ENCODE measurements at places on chromosomes 11 and 22. TPM values are rescaled to one million over a fixed set of nuclear protein-coding genes. Genes with fewer than 3 reads are reported as not detected.
A peak's percentile ranks its signal among the peaks of the same experiment; 100 is the strongest.

DNA sequence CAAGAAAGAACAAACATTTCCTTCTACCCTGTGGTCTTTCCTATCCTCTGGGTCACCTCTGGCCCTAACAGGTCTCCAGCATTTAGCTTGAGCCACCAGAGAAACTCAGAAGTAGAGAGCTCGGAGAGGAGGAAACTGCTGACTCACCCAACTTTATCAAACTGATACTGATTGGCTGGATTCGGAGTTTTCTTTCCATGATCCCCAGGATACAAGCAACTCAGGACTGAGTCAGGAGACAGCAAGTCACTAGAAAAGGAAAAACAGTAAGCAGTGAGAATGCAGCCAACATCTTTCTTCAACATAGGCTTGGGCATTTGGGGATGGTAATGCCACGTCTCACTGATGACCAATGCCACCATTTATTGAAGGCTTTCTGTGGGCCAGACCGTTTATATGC lies 32.7 kb downstream of the THOC5 start:
- DNase-seq = peak; percentile 63

GAS2 gene
- total RNA-seq = 0.64 TPM

- no peak for DNase-seq
Measured at GRCh38 chr11:8390851-8391612, 127.4 kb upstream of the LMO1 start.

SLCO2B1 gene
- under 0.01 TPM for total RNA-seq

GRCh38 chr11:130738611-130739010 lies 177.7 kb downstream of the SNX19 start:
- peak; percentile 37 for DNase-seq

GRCh38 chr22:41672780-41673509 lies 15.7 kb downstream of the SNU13 start:
- DNase-seq = peak; percentile 14

DNA sequence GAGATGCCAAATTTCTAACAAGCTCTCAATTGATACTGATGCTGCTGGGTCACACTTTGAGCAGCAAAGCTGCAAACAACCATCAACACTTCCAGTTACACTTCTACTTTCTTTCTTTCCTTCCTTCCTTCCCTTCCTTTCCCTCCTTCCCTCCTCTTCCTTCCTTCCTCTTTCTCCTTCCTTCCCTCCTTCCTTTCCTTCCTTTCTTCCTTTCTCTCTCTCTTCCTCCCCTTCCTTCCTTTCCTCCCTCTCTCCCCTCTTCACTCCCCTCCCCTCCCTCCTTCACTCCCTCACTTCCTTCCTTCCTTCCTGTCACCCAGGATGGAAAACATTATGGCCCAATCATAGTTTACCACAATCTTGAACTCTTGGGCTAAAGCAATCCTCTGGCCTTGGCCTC lies 33.0 kb upstream of the PIK3C2A start:
- no peak for DNase-seq

PRG2 gene
- not detected for total RNA-seq

DNA sequence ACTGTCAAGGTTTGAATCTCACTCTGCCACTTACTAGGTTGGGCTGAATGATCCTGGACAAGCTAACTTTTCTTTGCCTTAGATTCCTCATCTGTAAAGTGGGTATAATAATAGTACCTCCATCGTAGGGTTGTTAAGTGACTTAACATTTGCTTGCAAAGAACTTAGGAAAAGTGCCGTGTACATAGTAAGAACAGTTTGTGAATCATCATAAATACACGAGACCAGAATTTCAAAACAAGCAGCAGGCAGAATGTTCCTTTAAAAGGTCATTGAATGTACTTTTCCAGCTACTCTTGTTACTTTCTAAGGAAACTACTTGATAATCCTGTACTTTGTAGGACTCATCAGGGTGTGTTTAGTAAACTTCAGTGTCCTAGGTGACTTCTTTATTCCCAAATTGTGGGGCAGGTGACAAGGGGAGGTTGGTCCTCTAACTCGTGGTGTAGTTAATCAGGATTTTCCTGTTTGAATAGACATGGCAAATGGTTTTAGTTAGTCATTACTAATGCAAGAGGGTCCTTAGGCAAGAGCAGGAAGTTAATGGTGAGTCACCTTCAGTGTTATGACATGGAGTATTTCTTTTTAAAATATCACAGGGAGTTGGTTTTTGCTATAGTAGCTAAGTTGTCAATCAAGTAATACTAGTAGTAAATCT lies 67.9 kb downstream of the YAP1 start:
- peak; percentile 95 for DNase-seq

SHISA8 gene
- not detected for total RNA-seq

DNA sequence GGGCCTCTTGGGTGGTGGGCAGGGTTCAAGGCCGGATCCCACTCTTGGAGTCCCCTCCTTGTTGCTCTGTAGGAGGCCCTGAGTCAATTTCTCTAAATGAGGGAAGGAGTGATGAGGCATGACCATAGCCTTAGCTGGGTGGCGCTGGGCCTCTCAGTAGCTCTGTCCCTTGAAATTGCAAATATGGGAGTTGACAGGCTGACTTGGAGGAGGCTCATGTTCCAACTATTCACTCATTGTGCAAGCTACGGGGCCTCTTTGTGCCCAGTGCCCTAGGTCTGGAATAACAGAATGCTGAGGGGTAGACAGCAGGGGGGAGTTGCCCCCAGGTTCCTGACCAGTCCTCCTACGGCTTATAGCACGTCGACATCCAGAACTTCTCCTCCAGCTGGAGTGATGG lies 8.0 kb downstream of the SELENOM start:
- no peak for DNase-seq

GRCh38 chr11:359181-359714 lies 10.1 kb upstream of the B4GALNT4 start:
- DNase-seq = no peak

DNA sequence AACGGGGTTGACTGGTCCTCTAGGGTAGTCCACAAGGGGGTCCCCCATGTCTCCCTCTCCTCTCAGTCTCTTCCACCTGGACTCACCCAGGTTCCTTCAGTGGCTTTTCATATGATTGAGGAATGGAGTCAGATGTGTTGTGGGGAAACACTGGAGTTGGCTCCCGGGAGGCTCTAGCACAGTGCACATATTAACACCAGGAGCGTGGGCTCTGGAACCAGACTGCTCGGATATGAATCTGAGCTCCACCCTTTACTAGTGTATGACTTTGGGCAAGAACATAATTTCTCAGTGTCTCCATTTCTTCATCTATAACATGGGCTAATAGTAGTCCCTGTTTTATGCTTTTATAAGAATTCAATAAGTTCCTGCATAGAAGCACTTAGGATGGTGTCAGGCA lies 157.0 kb downstream of the GRIK4 start:
- no peak for DNase-seq

DNA sequence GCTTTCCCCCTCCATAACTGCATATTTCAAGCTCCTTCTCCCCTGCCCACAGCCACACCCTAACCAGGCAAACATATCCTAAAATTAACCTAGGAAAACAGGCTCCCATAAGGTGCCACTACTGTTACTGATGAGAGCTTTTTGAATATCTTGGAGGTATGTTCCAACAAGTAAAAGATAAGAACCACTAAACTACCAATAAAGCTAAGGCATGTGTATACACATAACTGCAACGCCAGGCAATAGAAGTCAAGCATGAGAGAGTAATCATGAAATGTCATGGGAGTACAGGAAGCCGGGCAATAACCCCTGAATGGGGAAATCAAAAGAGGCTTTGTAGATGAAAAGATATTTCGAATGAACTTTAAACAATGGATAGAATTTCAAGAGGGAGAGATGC lies 9.3 kb downstream of the MMP13 start:
- DNase-seq = peak; percentile 33

- no peak for DNase-seq
Measured at GRCh38 chr22:43926349-43926710, 2.7 kb downstream of the PNPLA3 start.

NEFH gene
- total RNA-seq = 0.32 TPM

DNA sequence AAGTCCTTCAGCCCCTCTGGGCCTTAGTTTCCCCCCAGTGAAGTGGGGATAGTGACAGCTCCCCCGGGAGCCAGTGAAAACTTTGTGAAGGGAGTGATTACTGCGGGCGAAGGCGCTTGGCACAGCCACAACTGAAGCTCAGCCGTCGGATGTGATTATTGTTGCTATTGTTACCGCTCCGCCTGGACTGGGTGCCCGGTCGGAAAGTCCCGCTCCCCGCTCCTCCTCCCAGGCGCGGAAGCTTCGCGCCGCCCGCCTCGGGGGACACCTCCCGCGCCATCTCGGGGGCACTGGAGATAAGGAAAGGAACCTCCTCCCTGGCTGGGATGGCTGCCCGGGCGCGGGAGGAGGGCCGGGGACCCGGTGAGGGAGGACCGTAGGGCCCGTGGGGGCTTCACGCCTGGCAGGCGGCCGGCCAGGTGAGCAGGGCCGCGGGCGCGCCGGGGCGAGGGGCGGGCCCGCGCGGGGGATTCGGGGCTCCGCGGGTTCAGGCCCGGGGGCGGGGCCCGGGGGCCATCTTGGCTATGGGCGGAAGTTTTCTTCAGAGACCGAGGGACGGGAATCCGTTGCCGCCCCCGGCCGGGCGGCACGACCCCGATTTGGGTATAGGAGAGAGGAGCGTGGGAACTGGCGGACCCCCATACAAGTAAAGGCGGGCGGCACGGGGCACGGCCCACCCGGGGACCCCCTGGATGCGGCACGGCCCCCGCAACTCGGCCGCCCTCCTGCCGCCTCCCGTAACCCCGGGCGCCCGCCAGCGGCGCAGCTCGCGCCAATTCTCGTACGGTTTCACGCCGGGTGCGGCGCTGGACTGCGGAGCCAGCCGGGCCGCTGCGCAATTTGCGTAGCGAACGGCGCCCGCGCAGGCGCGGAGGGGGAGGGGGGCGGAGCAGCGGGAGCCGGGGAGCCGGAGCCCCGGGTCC lies at the start of gene GPR137:
TSS of gene GPR137 (plus strand) at position 887 of the 923 bp plus-strand sequence. CDS start 677 bp downstream, outside the sequence.
- peak; percentile 67 for DNase-seq

- no peak for DNase-seq
Measured at GRCh38 chr11:88280673-88281316, 56.7 kb downstream of the CTSC start.

WNT11 gene
- under 0.01 TPM for total RNA-seq

ROBO4 gene
- total RNA-seq = under 0.01 TPM

LIF gene
- 7.4 TPM for total RNA-seq

- DNase-seq = peak; percentile 73
Measured at GRCh38 chr11:63635762-63636465, 21.7 kb upstream of the PLAAT3 start.

DNA sequence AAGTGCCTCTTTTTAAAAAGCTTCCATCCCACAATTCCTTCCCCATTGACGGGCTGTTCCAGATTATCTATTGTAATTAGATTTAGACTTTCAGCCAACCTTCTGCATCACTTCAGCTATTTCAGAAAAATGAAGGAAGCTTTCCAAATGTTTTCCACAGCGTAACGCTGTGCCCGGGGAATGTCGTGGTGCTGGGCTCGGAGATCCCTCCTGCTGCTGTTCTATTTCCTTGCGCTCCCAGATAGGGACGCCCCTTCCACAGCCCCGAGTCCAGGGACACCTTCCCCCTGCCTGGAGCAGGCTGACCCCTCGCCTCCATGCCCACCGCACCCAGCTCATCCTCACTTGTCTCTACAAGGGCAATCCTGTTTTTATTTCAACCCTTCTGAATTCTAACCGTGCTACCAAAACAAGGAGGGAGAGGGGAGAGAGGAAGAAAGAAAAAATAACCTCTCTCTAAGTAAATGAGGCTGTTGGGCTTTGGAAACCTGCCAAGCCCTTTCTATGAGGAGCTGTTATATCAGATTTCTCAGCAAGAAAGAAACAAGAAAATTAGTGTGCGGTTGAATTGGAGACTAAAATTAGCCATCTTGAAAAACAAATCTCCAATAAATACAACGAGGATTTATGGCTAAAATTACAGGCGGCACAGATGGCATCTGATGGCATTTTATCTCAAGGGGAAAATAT lies 366.9 kb downstream of the BRD1 start:
- DNase-seq = no peak

RIMBP3B gene
- total RNA-seq = 0.32 TPM

DNA sequence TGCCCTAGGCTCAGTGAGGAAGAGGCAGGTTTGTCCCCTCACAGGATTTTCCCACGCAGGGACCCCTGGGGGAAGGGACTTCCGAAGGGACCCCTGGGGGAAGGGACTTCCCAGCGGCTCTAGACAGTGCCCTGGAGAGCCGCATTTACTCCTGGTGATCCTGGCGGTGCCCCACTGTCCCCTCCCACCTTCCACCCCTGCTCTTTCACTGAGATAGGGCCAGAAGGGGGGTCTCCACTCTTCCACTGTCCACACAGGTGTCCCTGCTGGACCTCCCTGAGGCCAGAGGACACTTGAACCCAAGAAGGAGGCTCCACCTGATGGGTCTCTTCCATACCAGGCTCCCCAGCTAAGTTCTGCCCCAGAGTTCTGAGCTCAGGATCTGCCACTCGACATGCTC lies 1333.9 kb downstream of the BRD1 start:
- no peak for DNase-seq

PKP3 gene
- 2.2 TPM for total RNA-seq

PATE2 gene
- total RNA-seq = 0.32 TPM

CCDC81 gene
- total RNA-seq = 26.8 TPM

GRCh38 chr22:42862045-42862734 lies 5.1 kb upstream of the ARFGAP3 start:
- peak; percentile 76 for DNase-seq

GRCh38 chr11:69976794-69977193 lies 101.3 kb upstream of the ANO1 start:
- DNase-seq = no peak

Data from fibroblast of villous mesenchyme (primary cell).